Right lobe of liver (tissue), 6 donors: ENCODE measurements at places on chromosomes 16 and 17. TPM values are rescaled to one million over a fixed set of nuclear protein-coding genes. Genes with fewer than 3 reads are reported as not detected.

DNA sequence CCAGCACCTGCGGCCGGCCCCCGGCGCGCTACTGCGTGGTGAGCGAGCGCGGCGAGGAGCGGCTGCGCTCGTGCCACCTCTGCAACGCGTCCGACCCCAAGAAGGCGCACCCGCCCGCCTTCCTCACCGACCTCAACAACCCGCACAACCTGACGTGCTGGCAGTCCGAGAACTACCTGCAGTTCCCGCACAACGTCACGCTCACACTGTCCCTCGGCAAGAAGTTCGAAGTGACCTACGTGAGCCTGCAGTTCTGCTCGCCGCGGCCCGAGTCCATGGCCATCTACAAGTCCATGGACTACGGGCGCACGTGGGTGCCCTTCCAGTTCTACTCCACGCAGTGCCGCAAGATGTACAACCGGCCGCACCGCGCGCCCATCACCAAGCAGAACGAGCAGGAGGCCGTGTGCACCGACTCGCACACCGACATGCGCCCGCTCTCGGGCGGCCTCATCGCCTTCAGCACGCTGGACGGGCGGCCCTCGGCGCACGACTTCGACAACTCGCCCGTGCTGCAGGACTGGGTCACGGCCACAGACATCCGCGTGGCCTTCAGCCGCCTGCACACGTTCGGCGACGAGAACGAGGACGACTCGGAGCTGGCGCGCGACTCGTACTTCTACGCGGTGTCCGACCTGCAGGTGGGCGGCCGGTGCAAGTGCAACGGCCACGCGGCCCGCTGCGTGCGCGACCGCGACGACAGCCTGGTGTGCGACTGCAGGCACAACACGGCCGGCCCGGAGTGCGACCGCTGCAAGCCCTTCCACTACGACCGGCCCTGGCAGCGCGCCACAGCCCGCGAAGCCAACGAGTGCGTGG lies 1.5 kb downstream of the NTN1 start:
- no peak overlapping the region for H3K27ac ChIP-seq
- peaks cover 15% of the 10 kb centered on the region for H3K4me1 ChIP-seq
- H3K27me3 ChIP-seq: no peaks in the 10 kb centered on the region
- H3K36me3 ChIP-seq: no peaks in the 10 kb centered on the region

GRCh38 chr17:78532311-78532710 lies 44.9 kb downstream of the DNAH17 start:
- H3K4me1 ChIP-seq: no peaks in the 10 kb centered on the region
- H3K4me3 ChIP-seq: no peak overlapping the region

- DNase-seq: no peak
- H3K4me1 ChIP-seq: no peaks in the 10 kb centered on the region
- no peaks in the 10 kb centered on the region for H3K36me3 ChIP-seq
- no peak overlapping the region for H3K27ac ChIP-seq
- no peak overlapping the region for H3K4me3 ChIP-seq
Measured at GRCh38 chr16:65757064-65757463, 609.4 kb upstream of the CDH5 start.

DNA sequence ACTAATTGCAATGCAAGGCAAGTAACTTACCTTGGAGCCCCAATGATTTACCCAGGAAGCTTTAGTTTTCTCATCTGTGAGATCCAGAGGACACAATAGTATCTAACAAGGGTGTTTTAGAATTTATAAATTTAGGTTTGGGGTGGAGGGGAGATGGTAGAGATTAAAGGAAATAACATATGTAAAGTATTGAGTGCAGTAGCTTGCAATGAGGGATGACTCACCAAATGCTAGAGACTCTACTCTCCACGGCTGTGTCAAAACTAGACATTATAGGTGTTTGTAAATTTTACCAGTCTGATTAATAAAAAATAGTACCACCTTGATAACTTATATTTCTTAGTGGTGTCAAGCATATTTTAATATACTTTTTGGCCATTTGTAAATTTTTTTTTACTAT lies 3.7 kb upstream of the ABCA9 start:
- no peaks in the 10 kb centered on the region for H3K36me3 ChIP-seq
- H3K4me1 ChIP-seq: no peaks in the 10 kb centered on the region
- no peak overlapping the region for H3K4me3 ChIP-seq

DNA sequence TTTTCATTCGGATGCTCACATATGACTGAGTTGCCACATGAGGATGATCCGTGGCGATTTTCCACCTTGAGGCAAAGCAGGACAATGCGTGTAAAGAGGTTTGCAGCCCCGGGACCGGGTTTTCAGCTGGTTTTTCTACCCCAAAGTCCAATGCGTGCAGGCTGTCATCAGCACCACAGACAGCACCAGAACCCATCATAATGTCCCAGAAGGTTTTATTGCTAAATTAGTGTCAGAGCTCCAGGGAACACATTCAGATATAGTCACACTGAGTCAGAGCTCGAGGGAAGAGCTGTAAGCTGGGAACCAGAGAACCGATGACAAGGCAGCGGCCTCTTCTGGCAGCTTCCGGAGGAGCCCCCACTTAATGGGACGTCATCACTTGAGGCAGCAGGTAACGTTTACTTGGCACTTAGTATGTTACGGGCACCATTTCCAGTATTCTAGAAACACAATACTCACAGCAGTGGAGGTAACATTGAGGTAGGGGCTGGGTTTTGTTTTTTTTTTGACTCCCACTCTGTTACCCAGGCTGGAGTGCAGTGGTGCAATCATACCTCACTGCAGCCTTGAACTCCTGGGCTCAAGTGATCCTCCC lies 8.9 kb upstream of the NAGPA start:
- H3K27me3 ChIP-seq: no peaks in the 10 kb centered on the region
- no peak for DNase-seq
- no peak overlapping the region for H3K27ac ChIP-seq
- no peak overlapping the region for H3K4me3 ChIP-seq

Gene TSPOAP1
- 8.3 TPM for total RNA-seq
